ENCODE measurements at places on chromosomes 4 and X.
A peak's percentile ranks its signal among the peaks of the same experiment; 100 is the strongest.

- no peak for DNase-seq
Observed at GRCh38 chrX:2989565-2989964, 16.8 kb upstream of the ARSH start.

DNA sequence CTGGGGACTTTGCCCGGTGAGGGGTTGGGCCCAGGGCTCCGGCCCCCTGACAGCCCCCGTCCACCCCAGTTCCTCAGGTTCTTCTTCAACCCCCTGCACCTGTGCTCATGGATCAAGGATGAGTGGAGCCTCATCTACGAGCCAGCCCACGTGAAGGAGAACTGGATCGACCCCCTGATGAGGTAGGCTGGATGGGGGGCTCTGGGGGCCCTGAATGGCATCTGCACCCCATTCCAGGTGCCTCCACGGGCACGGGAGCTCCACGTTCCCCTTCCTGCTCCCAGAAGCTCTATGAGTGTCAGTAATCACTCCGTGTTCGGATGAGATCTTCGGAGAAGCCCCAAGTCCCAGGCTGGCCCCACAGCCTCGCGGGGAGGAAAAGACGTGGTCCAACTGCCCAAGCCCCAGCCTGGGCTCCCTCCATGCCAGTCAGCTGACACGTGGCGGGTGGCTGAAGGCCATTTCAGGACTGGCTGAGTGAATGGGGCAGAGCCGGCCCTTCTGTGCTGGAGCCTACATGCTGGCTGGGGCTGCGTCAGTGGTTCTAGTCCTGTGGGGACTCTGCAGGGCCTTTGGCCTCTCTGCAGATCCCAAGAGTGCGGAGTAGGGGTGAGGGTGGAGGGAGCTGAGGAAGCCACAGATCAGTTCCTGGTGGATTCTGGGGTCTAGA, 24.4 kb downstream of the CFAP99 start:
- no peak for DNase-seq

GRCh38 chr4:125483278-125483677, 168.5 kb downstream of the FAT4 start:
- DNase-seq = no peak

DNA sequence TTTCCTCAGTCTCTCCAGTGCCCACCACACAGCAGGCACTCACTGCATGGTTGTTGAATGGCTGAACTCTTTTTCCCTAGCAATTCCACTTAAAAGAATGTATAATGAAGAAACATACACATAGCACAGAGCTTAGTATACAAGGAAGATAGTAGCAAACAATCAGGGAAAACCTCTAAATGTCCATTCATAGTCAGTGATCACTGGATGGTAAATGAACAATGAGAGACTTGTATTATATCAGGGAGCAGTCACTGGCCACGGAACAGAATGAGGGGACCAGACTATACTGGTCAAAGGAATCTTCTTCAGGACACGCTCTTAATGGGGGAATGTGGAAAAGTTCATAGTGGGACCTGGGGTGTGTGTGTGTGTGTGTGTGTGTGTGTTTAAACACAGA, 43.6 kb upstream of the FAM156A start:
- no peak for DNase-seq

- no peak for DNase-seq
Observed at GRCh38 chr4:139222215-139222614, 45.2 kb upstream of the ELF2 start.

- no peak for DNase-seq
Observed at GRCh38 chrX:152903589-152903988, 5.7 kb downstream of the ZNF185 start.

GRCh38 chr4:83731609-83732008, 195.7 kb downstream of the GPAT3 start:
- no peak for DNase-seq

DNA sequence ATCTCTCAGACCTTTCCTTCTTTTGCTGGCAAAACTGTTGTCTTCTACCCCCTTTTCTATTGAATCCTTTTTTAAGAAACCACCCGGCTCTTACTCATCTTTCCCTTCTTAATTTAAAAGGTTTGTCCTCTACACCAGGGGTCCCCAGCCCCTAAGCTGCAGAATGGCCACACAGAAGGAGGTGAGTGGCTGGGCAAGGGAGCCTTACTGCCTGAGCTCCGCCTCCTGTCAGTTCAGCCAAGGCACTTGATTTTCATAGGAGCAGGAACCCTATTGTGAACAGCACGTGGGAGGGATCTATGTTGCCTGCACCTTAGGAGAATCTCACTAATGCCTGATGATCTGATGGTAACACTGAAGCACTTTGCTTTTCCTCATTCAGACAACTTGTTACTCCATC, 726.3 kb upstream of the INTU start:
- DNase-seq = no peak

DNA sequence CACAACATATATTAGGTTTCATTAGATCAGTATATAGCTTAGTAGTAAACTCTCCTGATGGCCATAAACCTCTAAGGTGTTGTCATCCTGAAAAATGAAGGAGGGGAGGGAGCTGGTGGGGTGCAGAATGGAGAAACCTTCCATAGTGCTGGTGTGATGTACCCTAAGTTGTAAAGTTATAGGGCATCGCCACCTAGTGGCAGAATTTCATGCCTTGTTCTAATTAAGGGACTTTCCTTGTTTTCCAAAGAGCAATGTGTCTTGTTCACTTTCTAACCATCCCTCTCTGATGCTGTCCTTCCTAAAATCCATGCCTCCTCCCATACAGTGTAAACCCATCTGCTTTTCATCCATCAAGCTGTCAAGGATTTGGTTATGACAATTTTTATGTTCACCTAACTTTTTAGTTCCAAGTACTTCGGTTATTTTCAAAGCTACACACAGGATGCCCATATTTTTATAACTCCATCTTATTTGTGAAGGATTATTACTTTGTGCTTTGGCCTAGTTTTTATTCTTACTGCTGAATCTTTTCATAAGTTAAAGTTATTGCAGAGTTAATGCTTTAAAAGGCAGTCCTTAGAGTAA, 4.5 kb downstream of the NBDY start:
- DNase-seq = peak; percentile 34

DNA sequence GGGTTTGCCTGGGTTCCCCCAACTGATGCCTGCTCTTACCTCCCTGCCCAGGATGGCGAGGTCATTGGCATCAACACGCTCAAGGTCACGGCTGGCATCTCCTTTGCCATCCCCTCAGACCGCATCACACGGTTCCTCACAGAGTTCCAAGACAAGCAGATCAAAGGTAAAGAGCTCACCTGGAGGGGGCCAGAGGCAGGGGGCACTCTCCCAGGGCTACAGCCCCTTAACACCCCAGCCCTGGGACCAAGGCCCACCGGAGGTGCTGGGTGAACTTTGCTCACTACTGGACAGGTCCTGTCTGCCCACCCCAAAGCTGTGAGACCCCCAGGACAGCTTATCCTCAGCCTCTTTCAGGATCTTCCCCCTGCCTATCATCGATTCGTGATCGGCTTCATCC, 24.5 kb downstream of the HTRA3 start:
- DNase-seq = no peak

- DNase-seq = no peak
Observed at GRCh38 chr4:112190684-112191083, 40.9 kb upstream of the AP1AR start.

DNA sequence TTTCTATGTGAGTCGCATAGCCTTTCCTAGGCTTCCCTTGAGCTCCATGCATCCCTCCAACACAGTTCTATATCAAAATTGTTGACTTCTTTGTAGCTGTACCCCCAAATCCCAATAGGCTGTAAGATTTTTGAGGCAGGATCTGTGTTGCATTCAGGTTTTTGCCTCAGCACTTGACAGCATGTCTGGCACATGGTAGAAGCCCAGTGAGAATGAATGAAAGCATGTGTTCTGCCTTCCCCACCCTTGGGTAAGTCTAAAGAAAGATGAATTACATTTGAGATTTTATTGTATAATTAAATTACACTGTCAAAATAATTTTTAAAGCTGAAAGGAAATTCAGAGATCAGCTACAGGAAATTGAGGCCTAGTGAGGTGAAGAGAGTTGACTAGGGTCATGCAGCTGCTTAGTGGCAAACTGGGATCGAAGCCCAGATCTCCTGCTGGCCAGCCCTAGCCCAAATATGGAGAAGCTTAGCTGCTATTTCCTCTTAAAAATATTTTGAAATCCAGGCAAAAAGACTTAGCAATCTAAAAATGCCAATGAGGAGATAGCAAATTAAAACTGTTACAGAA, 122.5 kb downstream of the SPATA18 start:
- no peak for DNase-seq

- no peak for DNase-seq
Observed at GRCh38 chr4:109816894-109817293, 1.3 kb downstream of the GAR1 start.

DNA sequence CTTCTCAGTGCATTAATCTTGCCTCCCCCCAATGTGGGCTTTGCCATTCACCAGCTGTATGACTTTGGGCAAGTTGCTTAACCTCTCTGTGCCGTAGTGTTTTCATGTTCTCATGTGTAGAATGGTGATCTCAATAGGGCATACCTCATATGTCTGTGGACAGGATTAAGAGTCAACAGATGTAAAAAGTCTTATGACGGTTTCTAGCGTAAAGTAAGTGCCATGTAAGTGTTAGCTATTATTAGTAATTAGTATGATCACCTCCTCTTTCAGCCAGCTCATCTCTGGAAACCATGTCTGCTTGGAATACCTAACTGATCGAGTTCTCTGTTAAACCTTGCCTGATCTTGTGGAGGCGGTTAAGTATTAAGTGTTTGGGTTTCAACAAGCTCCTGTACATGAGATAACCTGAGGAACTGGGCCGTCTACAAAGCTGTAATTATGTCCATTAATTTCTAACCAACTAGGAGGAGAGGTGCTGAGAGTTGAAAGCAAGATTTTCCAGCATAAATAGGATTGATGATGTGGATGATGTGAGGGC, 66.3 kb downstream of the TSC22D3 start:
- no peak for DNase-seq

DNA sequence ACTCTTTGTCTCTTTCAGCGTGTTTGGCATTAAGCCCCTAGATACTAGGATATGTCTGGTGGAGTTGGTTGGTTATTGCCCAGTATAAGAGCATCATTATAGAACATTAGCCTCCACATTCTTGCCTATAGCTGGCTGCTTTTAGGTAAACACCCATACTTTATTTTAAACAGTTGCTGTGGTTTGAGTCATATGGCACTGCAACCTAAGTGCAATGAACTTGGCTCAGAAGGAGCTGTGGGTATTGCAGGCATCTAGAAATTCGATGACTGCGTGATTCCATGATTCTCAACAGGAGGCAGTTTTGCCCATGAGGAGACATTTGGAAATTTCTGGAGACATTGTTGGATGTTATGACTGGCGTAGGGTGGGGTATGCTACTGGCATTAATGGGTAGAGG, 49.5 kb downstream of the DCLK2 start:
- no peak for DNase-seq

- DNase-seq = no peak
Observed at GRCh38 chr4:130922955-130923354, 1827.0 kb downstream of the C4orf33 start.

DNA sequence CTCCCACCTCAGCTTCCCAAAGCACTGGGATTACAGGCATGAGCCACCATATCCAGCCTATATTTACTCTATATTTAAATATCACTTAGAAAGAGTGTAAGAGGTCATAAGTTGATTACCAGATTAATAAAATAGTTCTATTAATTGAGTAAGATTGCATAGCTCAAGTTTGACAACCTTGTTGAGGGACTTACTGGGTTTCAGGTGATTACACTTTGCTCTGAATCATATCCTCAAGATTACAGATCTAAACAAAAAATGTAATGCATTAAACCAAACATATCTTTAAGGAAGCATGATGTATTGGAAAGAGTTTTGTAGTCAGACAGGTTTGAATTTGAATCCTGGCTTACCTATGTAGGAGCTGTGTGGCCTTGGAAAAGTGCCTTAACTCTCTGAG, 47.9 kb upstream of the IL13RA2 start:
- no peak for DNase-seq

GRCh38 chr4:78706302-78706701, 69.8 kb upstream of the BMP2K start:
- no peak for DNase-seq

- no peak for DNase-seq
Observed at GRCh38 chr4:159101988-159102621, 774 bp upstream of the RAPGEF2 start.

DNA sequence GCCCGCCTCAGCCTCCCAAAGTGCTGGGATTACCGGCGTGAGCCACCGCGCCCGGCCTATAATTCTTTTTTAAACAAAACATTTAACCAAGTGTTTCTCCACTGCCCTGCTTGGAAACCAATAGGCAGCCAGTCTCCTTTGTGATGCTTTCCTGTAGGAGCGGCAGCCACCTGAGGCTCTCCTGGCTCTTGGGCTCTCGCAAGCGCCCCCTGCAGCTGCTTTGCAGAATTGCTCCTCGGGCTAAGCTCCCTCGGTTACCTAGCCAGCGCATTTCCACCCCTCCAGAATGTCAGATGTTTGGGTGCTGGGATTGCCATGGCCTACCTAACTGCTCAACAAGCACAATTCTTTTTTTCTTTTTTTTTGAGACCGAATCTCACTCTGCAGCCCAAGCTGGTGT, 7.7 kb downstream of the S100P start:
- DNase-seq = no peak

DNA sequence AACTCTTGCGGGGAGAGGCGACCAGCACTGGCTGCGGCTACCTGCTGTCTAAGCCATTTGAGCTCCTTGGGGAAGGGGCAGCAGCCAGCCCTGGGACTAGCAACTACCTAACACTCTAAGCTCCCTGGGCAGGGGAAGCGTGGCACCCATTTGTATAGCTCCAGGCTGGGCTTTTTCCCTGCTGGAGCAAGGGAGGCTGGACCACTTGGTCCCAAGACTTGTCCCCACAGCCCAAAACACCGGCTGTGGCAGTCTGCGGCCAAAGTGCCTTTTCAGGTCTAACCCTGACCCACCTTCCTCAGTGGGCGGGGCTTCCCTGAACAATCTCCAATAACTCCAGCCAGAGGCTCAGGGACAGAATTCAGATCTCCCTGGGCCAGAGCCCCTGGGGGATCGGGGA, 187.8 kb downstream of the NPNT start:
- DNase-seq = no peak

DNA sequence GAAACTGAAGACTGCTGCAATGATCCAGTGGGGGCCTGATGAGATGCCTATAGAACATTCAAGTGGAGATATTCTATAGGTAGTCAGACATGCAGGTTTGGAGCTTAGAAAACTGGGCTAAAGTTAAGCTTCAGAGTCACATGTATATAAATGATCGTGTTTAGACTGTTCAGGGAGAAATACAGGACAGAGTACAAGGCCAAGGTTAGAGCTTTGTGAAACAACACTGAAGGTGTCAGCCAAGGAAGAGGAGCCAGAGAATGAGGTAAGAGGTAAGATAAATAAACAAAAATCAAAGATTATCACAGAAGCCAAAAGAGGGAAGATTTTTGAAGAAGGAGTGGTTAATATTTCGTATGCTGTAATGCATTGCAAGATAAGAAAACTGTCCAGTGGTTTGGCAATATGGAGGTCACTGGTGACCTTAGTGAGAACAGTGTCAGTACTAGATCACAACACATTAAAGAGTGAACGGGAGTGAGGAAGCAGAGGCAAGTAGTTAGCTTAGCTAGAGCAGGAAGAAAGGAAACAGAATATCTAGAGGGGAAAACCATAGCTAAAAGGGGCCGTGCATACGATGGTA, 58.0 kb upstream of the KLHL13 start:
- DNase-seq = no peak
